ENCODE measurements at places on chromosomes 12 and 14.
A peak's percentile ranks its signal among the peaks of the same experiment; 100 is the strongest.

- DNase-seq, result no peak
Observed at GRCh38 chr14:62301080-62301479, 538.9 kb downstream of the SNAPC1 start.

DNA sequence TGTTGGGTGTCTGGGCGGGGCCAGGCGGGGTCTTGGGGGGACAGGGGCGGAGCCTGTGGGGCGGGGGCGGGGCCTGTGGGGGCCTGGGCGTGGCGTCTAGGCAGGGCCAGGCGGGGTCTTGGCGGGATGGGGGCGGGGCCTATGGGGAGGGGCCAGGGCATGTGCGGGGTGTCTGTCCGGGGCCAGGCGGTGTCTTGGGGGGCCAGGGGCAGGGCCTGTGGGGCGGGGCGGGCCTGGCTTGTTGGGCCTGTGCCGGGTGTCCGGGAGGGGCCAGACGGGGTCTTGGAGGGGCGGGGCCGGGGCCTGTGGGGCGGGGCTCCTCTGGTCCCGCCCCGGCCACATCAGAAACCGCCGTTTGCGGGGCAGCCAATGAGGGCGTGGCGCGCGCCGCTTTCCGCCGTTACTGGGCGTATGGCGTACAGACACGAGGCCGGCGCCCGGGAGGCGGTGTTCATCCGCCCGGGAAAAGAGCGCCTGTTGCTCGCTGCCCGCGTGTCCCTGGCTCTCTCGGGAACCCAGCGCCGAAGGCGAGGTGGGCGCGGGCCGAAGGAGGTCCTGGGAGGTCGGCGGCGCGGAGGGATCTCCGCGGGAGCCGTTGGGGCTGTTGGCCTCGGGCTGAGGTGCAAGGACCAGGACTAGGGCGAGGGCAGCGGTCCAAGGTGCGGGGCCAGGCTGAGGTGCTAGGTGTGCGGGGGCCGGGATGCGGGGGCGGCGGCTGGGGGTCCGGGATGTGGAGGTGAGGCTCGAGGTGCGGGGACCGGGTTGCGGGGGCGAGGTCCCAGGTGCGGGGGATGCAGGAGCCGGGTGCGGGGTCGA lies at the start of gene PIWIL1:
TSS of gene PIWIL1 (plus strand) at position 400 of the 816 bp plus-strand sequence. CDS start 4,705 bp downstream, outside the sequence.
- no peak for DNase-seq

GRCh38 chr12:39443929-39444209 lies 949 bp upstream of the KIF21A start:
- DNase-seq, result no peak

GRCh38 chr12:9587987-9588600 lies 19.6 kb downstream of the KLRB1 start:
- no peak for DNase-seq

- peak; percentile 28 for DNase-seq
Observed at GRCh38 chr14:67820428-67820971, 921 bp downstream of the RAD51B start.

DNA sequence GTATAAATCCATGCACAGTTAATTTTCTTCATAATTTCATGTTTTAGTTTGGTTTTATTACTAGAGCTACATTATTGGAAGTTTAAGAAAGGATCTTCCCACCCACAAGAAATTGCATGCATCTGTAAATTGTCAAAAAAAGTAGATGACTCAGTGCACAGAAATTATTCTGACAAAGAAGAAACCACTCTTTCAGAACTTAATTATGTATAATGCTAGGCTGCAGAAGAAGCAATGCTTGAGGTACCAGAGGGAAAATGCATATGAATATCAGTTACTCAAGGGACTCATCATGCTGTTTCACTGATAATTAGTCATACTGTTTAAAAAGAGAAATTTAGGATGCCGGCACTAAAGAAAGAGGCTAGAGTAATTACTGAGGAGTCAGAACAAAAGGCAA lies 147.0 kb downstream of the SLC16A7 start:
- DNase-seq, result peak; percentile 47

GRCh38 chr14:91119556-91120311 lies 5.9 kb downstream of the DGLUCY start:
- DNase-seq, result peak; percentile 66

DNA sequence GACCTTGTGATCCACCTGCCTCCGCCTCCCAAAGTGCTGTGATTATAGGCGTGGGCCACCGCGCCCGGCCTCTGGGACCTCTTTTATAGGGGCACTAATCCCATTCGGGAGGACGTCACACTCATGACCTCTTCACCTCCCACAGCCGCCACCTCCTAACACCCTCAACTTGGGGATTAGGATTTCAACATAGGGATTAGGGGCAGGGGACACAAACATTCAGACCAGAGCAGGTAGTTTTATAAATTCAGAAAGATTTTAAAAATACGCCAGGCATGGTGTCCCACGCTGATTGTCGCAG lies 49.4 kb downstream of the TPCN1 start:
- no peak for DNase-seq

- no peak for DNase-seq
Observed at GRCh38 chr14:75430116-75430515, 2.3 kb downstream of the JDP2 start.

All from HS-5 (cell line).